ENCODE measurements at places on chromosomes 5 and 9.

- no peak for DNase-seq
Observed at GRCh38 chr5:172321593-172321992, 38.0 kb upstream of the UBTD2 start.

DNA sequence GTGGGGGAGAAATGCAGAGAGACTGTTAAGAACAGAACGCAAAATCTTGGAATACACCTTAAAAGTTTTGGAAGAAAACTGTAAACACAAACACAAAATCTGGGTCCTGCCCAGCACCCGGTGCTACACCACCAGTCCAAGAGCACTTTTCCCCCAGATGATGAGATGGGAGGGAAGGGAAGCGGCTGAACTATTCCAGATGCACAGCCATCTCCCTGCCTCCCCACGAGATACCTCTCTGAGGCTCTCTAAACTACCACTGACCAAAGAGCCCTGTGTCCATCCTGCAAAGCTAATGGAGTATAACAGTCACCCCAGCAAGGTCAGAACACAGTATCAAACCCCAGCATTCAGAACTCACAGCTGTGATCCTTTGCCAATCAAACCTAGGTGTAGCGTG is 8.0 kb downstream of the SPARC start:
- DNase-seq, result no peak

DNA sequence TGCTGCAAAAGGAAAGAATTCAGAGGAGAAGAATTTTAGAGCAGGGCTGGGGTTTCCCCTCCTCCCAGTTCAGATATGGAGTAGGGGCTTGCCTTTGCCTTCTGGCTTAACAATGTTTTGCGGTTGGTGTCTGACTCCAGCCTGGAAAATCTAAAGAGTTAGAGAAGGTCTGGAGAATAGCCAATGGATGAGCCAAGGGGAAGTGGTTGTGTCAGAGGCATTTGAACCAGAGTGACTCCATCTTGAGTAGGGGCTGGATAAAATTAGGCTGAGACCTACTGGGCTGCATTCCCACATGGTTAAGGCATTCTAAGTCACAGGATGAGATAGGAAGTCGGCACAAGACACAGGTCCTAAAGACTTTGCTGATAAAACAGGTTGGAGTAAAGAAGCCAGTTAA is 133.7 kb downstream of the DIRAS2 start:
- DNase-seq, result no peak

DNA sequence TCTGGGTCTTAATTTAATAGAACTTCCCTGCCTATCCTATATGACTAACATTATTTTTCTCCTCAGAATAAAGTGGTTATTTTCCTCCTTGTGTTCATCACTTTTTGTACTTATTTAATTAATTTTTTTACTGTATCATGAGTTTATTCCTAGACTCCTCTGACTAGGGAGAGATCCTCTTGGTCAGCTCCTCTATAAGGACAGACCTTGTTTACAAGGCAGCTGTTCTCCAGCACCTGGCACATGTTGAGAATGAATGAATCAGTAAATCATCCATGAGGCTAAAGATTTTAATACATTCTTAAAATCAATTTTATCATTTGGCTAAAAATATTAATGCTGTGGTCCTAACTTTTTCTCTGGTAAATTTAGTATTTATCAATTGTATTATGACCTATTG is 139.8 kb downstream of the NUDT12 start:
- DNase-seq, result no peak

GRCh38 chr5:143426437-143426991 is 23.0 kb upstream of the NR3C1 start:
- DNase-seq, result no peak

GRCh38 chr5:121485281-121485680 is 366.4 kb upstream of the FTMT start:
- no peak for DNase-seq

DNA sequence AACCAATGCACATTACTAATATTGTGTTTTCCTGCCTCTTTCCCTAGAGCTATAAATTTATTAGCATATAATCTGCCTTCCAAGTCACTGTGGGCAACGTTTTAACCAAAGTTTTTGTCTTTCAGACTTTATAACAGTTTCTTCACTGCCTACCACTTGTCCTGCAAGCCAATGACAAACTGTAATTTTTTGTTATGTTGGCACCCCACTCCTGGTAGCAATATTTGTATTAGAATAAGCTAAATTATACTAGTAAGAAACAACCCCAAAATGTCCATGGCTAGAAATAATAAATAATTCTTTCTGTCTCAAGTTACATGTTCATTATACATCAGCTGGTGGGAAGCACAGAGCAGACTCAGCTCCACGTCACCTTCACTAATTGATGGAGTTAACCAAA is 51.7 kb downstream of the ATPSCKMT start:
- no peak for DNase-seq

DNA sequence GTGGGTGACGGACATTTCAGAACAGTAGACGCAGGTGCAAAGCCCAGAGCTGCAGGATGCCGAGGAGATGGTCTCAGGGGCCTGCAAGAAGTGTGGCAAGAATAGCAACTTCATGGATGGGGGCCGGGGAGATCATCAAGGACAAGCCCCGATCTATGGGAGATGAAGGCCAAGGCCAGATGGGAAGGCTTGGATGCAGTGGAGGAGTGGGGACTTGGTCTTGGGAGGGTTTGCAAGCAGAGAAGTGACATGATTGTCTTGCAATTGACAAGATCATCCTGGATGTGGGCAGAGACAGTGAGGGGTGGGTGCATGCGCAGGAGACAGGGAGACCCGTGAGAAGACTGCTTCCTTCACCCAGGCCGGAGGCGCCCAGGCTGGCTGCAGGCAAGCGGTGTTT is 198.1 kb downstream of the CDK5RAP2 start:
- no peak for DNase-seq

DNA sequence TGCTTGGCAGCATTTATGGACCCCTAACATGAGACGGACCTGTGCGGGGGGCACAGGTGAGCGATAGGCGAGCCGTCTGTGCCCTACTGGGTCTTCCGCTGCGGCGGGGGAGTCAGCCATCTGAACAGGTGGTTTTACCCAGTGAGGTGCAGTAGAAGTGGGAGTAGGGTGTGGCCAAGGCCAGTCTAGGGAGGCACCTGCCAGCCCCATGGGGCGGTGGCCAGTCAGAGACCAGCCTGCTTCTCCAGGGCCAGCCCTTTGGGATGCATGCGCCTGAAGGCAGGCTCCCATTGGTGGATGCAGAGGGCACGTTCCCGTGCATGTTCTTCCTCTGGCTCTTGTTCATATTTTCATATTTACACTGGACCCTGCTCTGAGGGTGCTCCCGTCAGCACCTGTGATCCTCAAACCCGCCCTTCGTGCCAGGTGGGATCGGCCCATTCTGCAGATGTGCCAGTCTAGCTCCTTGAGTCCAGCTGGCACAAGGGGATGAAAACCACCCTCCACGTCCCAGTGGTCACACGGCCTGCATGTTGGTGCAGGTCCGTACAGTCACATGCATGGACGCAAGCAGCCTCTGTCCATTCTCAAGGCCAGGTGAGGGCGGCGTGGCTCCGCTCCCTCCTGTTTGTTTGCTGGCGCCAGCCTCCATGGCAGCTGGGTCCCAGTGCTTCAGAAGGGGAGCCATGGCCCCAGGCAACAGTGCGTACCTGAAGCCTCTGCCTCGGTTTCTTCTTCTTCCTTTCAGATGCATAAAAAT is 9.0 kb downstream of the COL5A1 start:
- DNase-seq, result no peak

DNA sequence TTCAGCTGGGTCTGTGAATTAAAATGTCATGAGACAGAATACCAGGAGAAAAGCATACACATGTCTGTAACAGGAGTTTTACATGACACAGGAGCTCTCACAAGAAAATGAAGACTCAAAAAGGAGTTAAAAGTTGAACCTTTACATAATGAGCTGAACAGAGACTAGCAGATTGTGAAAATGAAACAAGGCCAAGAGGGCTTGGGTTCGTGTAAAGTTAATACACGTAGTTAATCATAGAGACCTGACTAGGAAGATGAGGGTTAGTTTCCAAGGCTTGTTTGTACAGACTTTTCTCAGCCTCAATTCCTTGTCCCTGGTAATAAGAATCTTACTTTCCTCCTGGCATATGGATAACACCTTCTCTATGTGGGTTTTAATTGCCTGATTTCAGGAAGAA is 1294.0 kb downstream of the MAT2B start:
- no peak for DNase-seq

DNA sequence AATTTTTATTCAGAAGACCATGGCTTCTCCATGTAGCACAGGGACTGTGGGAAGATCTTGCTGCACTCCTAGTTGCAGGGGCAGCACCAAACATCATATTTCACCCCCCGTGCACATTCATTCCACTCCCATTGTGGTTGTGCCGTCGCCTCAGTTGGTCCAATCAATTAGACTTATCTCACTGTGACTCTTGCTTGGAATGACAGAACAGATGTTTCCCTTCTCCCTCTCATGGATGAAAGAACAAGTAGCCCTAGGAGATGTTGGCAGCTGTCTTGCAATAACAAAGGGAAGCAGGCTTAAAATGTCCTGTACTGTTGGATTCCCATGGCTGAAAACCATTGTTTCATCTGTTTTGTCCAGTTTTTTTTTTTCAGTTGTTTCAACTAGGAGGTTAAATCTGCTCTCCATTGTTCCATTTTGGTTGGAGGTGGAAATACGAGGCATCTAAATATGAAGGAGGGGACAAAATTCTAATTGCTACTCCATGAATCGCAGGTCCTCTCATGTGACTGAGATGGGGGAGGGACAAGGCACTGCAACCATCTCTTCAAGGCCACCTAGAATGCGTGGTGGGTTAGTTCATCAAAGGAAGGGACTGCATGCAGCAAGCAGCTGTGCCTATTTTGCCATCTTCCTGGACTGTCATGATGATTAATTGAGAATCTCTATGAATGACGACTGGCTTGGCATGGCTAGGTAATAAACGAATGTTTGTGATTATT is 214.4 kb downstream of the NSG2 start:
- no peak for DNase-seq

DNA sequence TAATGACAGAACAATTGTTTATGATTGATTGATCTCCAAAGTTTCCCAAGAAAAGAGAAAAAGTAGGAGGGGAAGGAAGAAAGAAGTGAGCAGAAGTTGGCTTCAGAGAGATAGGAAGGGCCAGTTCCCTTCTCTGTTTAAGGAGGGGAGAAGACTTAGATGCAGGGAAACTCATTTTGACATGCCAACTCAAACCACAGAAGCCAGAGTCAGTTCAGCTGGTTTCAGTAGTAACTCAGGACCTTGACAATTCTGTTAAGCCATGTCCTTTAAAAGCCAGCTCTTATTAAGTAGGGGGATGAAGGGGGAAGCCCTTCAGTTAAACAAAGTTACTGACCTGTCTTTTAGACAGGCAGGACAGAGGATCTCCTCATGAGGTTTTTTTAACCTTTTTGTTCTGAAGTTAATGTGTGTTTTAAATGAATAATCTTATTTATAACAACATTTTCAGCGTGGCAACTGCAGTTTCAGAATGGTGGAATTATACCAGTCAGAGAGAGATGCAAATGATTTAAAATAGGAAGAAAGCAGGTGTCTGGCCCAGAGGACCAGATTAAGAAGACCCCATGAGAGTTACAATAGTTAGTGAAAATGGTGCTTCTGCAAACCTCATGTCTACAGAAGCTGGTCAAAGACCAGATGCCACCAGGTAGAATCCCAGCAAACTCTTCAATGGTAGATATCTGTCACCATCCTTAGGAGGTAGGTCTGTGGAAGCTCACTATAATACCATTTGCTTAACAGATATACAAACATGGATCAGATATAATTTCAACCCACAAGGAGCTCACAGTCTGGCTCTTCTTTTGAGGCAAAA is 29.3 kb upstream of the ABL1 start:
- DNase-seq, result peak; percentile 14

DNA sequence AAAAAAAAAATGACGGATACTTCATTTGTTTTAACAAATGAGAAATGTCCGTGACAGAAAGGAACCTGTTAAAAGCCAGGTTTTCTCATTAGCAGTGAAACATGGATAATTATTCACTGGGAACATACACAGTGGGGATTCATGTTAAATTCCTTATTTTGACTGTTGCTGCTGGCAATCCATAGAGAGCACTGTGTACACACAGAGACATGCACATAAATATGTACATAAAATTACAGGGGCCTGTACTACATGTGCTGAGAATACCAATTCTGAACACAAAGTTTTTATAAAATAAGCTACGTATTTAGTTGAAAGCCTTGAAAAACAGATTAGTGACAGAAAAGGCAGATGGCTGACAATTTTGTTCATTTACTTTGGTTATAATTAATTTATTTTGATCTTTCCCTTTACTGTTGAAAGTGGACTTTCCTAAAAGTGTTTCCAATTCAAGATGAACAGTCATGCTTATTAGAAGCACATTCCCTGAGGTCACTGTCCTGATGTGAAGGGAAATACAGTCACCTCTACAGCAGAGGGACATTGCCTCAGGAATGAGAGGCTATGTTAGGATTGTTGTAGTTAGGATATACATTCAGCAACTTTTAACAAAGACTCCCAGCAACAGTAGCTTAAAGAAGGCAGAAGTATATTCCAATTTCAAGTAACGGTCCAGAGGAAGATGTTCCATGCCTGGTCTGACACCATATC is 166.7 kb downstream of the SAXO1 start:
- no peak for DNase-seq
